Neuronal stem cell (in vitro differentiated cells): ENCODE measurements at places on chromosomes 1 and 21.
A peak's percentile ranks its signal among the peaks of the same experiment; 100 is the strongest.

DNA sequence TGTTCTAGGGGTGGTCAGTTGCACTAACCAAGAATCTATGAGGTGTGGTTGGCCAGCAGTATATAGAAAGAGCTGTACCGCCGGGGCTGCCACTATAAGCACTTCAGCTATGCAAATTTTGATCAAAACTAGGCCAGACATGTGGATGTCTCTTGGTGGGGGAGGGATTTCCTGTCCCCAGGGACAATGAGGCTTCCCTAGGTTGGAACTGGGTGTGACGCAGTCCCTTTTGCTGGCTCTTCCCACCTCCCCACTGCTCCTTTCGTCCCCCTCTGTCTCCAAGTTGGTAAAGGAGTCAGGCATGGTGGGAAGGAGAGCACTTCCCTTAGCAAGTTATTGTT, 13.6 kb downstream of the SDCCAG8 start:
- no peak for DNase-seq

GRCh38 chr1:2175055-2175414, 19.5 kb downstream of the FAAP20 start:
- DNase-seq = no peak

GRCh38 chr1:3626025-3626424, 1.2 kb downstream of the TPRG1L start:
- no peak for DNase-seq

GRCh38 chr1:112271270-112271669, 124.7 kb upstream of the CTTNBP2NL start:
- DNase-seq = no peak

DNA sequence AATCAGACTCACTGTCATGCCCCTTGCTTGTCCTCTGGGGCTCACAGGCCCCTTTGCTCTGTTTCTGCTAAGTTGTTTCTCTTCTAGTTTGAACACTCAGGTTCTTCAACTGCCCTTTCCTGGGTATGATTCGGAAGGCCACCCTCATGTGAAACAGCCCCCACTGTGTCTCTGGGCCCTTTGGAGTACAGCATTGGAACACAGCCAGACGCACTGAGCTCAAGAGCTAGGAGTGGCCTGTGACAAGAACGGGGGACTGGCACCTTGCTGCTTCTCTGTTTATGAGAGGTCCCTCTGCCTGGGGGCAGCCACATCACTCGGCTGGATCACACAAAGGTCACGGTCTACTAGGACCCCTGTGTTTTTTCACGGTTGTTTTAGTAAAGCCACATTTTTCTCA, 114.4 kb upstream of the ZC3H12A start:
- DNase-seq = no peak

GRCh38 chr21:31064803-31065202, 26.5 kb upstream of the KRTAP19-8 start:
- no peak for DNase-seq

- no peak for DNase-seq
These were observed 29.4 kb upstream of the CCSAP start for GRCh38 chr1:229372251-229372650.

GRCh38 chr1:58576325-58576726, 726 bp downstream of the TACSTD2 start:
- no peak for DNase-seq

DNA sequence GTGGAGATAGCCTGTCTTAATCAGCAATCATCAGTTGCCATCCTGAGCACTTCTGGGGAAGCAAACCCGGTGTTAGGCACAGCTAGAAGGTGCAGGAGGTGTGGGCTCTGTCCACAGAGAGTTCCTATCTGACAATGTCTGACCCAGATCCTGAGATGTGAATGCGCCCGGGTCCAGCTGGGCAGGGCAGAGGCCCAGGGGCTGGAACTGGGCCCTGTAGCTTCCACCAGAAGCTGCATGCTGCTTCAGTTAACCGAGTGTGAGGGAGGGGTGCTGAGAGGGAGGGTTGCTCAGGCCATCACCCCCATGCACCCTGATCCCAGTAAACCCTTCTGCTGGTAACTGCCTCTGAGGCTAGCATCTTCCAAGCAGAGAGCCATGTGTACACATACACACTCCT, 42.2 kb downstream of the KIF21B start:
- no peak for DNase-seq

DNA sequence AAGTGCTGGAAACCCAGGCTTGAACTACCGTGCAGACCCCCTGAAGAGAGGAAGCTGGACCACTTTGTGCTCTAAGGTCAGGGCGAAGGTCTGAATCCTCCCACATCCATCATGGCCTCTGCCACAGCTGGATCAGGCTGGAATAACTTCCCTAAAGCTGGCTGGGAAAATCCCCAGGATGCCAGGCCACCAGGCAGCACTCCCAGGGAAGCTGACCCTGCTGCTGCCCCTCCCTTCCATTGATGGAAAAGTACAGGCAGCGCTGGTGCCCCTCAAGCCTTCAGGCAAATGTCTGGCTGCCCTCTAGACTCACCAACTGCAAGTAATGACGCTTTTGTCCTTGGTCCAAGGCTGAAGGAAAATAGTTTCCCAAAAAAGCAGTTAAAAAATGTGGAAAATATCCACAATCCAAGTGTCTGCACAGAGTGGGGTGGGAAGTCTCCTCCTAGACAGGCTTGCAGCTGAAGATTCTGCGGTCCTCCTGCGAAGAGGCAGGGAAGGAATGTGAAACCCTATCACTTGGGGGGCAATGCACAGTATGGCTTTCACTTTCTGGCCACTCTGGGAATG, 39.9 kb upstream of the TSPAN2 start:
- no peak for DNase-seq

GRCh38 chr1:116318897-116319296, 54.1 kb upstream of the ATP1A1 start:
- DNase-seq = no peak

GRCh38 chr1:36307601-36308330, 1.6 kb downstream of the SH3D21 start:
- DNase-seq = no peak

DNA sequence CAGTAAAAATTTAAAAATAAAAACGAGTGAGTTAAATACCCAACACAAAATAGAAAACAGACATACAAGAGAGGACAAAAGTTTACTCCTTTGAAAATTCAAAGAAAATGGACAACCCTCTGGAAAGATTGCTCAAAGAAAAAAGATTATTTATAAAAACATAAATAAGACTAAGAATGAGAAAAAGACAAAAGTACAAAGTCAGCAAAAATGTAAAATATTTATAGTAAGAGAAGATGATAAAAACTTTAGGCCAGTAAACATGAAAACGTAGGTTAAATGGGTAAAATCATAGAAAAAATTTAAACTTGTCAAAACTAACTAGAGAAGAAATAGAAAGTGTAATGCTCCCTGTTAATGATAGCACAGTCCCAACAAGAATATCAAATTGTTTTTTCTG, 31.9 kb upstream of the SLC45A1 start:
- no peak for DNase-seq

DNA sequence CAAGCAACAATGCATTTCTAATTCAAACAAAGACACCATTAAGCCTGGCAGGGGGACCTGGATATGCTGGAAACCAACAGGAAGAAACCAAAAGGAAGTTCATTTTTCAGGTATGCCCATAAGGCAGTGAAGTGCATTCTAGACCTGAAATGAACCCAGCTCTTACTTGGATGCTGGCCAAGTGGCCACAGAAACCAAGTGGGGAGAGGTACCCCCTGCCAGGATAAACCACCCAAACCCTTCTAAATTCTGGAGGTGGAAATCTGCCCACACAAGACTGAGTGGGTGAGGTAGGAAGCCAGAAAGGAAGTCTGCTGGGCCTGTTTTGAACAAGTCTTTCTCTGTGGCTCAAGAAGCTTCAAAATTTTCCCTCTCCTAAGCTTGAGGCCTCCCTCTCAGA, 2.6 kb downstream of the CD5L start:
- DNase-seq = no peak

DNA sequence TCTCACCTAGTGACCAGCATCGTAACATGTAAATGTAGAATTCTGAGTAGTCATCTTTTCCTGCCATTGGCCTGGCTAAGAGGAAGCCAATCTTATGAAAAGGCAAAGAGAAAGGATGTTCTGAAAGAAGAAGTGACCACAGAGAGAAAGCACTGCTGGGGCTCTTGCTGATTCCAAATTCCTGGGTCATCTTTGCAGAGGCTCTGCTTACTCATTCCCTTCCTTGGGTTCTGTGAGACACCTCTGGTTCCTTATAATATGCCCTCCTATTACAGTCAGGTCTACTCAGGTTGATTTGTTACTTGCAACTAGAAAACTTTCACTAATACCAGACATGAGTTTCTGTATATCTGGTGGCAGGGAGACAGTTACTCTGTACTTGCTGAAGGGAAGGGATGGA, 198.8 kb upstream of the C8B start:
- DNase-seq = no peak

- no peak for DNase-seq
These were observed 28.0 kb upstream of the SFPQ start for GRCh38 chr1:35220976-35221375.

GRCh38 chr1:111517469-111518225, 14.2 kb upstream of the ADORA3 start:
- no peak for DNase-seq

- DNase-seq = no peak
These were observed 70.7 kb downstream of the SCMH1 start for GRCh38 chr1:41171266-41171874.

DNA sequence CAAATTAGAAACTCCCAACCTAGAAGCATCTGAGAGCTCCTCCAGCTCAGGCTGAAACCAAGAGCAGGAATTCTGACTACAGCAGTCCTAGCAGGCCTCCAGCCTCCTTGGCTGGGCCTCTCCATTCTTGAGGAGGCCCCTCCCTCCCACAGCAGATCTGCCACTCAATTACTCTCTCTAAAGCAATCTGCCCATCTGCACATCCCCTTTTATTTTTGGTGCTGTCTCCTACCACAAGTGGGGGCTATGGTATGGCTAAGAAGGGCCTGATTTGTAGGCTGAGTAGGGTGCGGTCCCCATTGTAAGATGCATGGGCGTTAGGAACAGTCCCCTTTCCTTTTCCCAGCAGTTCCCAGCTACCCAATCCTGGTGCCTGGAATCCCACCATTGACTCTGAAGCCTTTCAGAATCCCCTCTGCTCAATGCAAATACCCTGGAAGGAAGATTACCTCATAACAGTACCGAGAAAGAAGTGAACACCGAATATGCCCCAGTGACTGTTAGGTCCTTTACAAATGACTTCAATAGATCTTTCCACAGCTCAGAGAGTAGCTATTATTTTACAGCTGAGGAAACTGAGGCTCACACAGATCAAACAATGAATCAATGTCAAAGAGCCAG, 11.6 kb upstream of the TTC39A start:
- no peak for DNase-seq

DNA sequence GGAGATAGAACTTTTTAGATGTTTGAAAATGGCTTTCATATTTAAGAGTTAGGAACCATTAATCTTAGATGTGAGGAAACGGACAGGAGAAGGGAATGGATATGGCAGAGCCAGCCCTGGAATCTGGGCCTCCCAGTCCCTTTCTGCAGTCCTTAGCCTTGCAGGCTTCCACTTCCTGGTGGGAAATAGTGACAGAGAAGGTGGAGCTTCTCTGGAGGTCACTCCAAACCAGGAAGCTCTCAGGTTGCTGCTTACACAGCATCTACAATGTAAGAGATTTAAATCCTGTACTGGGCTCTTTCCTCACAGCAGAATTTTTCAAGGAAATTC, 2.5 kb downstream of the S100A11 start:
- DNase-seq = no peak

GRCh38 chr1:31183927-31184554, 55.6 kb downstream of the NKAIN1 start:
- peak; percentile 76 for DNase-seq

DNA sequence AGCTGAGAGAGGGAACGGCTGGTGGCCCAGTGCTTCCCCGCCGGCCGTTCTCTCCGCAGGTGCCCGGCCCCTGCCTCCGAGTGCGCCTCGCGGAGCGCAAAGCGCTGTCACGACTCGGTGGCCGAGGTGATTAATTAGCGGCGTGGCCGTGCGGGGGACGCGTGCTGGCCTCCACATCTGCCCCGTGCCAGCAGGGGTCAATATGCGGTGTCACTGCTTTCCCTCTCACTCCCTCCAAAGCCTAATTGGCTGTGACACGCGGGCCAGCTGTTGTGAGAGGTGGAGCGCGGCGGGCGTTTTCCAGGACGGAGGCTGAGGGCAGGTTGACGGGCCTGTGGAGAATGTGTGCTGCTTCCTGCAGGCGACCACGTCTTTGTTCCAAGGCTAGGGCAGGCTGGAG, 239.0 kb downstream of the LMX1A start:
- DNase-seq = peak; percentile 21

- no peak for DNase-seq
These were observed 12.6 kb downstream of the SLAMF8 start for GRCh38 chr1:159839116-159839849.

- DNase-seq = no peak
These were observed 32.8 kb upstream of the SCMH1 start for GRCh38 chr1:41274752-41275545.

- no peak for DNase-seq
These were observed 14.6 kb downstream of the SEMA6C start for GRCh38 chr1:151131701-151132334.

DNA sequence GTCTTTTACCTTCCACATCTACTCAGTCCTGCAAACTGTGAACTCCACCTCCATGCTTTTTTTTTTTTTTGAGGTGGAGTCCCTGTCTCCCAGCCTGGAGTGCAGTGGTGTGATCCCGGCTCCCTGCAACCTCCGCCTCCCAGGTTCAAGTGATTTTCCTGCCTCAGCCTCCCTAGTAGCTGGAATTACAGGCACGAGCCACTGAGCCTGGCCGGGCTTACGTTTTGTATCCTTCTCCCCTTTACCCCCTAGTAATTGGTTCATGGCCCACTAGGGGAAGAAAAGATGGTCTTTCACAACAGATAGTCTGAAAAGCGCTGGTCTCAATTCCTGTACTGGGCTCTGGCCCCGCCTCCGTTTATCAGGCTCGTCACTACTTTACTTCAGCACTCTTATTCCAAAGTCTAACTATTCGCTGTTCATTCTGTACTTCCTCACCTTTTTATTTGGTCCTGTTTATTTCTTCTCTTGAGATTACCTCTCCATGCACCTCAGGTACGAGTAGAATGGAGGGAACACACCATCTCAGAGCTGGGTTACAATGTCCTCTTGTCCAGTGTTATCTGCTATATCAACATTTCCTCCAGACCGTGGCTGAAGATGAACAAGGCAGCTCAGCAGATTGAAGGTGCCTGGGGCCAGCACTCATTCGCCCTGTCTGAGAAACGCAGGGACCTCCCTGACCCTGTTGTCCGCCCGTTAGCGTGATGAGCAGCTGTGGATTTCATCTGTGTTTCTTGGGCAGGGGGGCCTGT, 16.2 kb downstream of the CNST start:
- DNase-seq = no peak

DNA sequence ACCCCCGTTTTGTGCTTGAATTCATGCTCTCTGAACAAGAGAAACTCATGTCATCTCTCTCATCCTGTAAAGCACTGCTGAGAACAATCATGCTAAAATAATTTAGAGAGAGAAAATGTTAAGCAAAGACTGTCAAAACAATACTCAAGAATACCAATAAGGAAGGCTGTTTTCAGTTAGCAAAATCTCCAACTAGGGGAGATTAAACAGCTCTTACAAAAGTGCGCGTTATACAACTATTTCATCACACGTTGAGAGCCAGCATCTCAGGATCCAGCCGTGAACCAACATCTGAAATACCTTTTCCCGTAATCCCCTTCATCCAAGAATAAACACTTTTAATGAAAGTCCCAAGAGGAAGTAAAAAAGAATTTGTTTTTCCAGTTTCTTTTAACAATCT, 44.1 kb upstream of the KCNJ15 start:
- no peak for DNase-seq

- no peak for DNase-seq
These were observed 42.8 kb upstream of the ATF3 start for GRCh38 chr1:212565571-212566305.
